Stimulated activated CD8-positive, alpha-beta memory T cell treated with anti-CD3 and anti-CD28 coated beads, Interleukin-15, amount 100 ng/mL, for 48 hours (primary cell): ENCODE measurements at places on chromosomes 1 and 21.

GRCh38 chr1:203625628-203626019 lies 1.0 kb upstream of the ATP2B4 start:
- peak; percentile 31 for DNase-seq

GRCh38 chr1:114780344-114781226 lies at the start of gene SIKE1:
Gene SIKE1, minus strand, starts transcription at chr1:114780685. Its CDS starts 78 bp downstream, at chr1:114780607.
- peak; percentile 91 for DNase-seq

DNA sequence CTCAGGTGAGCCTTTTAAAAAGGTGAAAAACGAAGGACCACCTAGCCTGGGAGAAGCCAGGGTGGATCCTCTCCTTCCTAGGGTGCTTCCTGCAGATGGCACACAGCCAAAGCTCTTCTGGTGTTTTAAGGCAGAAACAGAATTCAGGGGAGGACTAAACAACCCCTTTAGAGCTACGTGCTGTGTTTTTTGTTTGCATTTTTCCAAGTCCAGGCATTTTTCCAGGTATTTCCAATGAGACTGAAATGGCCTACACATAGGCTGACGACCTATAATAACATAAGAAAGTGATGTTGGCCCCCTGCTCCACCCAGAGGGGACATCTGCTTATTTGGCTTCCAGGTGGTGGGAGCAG lies 83.8 kb downstream of the CAPZB start:
- DNase-seq = no peak

DNA sequence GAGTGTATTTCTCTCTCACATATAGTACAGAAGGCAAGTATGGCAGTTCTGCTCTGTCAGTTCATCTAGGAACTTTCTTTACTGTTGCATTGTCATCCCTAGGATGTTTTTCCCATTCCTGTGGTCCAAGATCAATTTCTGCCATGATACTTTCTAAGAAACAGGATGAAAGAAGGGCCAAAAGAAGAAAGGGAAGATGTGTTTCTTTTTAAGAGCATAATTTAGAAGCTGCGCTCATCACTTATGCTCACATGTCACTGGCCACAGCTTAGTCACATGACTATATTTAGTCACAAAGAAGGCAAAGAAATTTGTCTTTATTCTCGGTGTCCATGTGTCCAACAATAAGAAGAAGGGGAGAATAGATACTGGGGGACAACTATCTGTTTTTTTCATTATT lies 7.0 kb upstream of the MAST2 start:
- DNase-seq = no peak

GRCh38 chr1:205792481-205792881 lies 17.2 kb upstream of the RAB29 start:
- no peak for DNase-seq

GRCh38 chr1:116403496-116404136 lies 30.6 kb downstream of the ATP1A1 start:
- no peak for DNase-seq

GRCh38 chr1:153527683-153528040 lies 8.1 kb downstream of the S100A6 start:
- no peak for DNase-seq

DNA sequence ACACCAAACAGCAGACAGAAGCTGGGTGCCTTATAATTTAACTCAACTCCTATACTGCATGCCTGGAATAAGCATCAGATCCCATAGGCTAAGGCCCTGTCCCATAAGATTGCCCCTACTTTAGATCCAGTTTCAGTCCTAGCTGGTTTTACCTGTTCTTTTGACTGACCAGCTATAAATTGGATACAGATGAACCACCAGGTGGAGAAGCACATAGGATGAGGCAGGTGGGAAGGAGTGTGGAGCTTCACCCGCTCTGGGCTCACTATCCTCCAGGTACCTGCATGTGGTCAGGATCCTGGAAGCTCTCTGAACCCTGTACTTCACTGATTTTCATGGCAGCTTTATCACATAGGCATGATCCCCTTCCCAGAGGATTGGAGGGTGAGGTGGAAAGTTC lies 51.3 kb downstream of the MAST2 start:
- DNase-seq = no peak

- no peak for DNase-seq
These were observed 13.9 kb upstream of the PRMT2 start for GRCh38 chr21:46621457-46622182.

- DNase-seq = no peak
These were observed 1.1 kb downstream of the COL18A1 start for GRCh38 chr21:45405819-45406762.

- DNase-seq = no peak
These were observed 14.7 kb downstream of the C1orf116 start for GRCh38 chr1:207017615-207018559.

GRCh38 chr1:208885650-208886049 lies 641.5 kb upstream of the PLXNA2 start:
- no peak for DNase-seq

DNA sequence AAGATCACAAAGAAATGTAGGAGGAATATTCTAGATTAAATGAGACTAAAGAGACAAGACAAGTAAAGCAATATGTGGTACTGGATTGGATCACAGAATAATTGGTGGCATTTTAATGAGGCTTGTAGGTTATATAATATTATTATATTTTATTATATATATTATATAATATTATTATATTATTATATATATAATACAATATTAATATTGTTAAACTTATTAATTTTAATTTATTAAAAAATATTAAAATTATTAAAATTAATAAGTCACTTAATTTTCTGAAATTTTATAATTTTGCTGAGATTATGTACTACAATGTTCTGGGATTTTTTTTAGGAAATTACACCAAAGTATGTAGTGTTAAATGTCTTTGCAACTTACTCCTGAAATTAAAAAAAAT lies 311.9 kb downstream of the COL11A1 start:
- DNase-seq = no peak

GRCh38 chr1:119924948-119925898 lies 28.9 kb upstream of the ADAM30 start:
- DNase-seq = no peak
